ENCODE measurements at places on chromosomes 4 and X.

DNA sequence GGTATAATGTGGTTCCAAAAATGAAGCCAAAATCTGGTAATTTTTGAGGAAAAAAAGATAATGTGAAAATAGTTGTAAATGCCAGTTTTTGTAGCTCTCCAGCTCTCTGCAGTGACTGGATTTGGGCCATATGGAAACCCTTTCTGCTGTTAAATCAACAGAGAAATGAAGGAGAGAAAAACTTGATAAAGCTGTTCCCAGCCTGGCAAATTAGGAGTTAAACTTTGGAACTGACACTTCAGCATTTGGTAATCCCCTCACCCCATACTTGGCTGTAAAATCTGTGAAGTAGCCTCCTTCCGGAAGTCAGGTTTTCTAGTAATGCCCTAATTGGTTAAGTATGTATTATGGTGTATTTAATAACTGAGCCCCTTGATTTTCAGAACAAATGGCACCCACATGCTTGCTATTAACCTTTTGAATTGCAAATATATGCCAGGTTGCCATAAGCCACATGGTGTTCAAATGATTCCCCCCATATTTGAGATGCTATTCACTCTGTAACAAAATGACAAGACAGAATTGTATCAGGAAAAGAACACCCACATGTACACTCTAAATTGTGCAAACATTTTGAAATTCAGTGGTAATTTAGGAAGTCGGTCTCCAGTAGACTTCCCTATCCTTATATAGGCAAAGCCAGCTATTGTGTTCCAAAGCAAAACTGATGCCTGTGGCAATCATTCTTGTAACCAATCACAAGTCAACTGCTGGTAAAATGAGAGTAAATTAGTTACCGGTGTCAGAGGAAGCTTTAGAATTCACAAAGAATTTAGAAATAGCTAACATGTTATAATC is 96.3 kb upstream of the ADAMTS3 start:
- no peak for DNase-seq

DNA sequence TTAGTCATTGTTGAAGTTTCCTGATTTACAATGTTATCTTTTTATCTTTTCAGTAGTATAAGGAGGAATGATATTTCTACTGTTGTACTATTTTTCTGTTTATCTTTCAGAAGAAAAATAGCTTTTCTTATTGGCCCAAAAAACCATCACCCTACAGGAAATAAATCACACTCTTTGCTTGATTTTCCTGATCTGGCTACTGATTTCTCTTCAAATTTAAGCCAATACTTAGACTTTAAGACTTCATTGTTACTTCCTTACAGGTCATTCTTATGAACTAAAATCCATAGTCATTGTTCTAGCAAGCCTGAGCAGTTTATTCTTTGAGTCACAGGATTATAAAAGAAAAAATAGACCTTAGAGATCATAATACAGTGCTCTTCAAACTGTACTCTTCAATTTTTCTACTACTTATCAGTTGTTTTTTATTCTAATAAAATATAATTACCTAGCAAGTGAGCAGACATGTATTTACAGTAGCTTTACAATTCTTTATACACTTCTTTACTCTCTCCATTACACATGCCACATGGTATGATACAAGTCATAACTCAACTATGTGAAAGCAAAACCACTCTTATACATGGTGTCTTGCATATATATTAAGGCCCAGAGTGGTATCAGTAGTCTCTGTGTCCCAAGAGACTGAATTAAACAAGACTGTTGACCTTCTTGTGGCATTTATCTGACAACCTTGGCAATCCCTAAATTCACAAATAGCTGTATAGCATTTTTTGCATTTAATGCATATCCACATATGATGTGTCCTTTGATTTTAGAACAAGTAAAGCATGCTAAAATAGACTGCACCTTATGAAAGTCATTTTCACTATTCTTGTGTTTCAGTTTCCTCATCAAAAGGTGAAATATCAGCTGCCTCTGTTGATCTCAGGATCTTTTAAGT is 47.9 kb downstream of the TET2 start:
- no peak for DNase-seq

- no peak for DNase-seq
Measured at GRCh38 chr4:85391071-85391470, 83.9 kb upstream of the ARHGAP24 start.

DNA sequence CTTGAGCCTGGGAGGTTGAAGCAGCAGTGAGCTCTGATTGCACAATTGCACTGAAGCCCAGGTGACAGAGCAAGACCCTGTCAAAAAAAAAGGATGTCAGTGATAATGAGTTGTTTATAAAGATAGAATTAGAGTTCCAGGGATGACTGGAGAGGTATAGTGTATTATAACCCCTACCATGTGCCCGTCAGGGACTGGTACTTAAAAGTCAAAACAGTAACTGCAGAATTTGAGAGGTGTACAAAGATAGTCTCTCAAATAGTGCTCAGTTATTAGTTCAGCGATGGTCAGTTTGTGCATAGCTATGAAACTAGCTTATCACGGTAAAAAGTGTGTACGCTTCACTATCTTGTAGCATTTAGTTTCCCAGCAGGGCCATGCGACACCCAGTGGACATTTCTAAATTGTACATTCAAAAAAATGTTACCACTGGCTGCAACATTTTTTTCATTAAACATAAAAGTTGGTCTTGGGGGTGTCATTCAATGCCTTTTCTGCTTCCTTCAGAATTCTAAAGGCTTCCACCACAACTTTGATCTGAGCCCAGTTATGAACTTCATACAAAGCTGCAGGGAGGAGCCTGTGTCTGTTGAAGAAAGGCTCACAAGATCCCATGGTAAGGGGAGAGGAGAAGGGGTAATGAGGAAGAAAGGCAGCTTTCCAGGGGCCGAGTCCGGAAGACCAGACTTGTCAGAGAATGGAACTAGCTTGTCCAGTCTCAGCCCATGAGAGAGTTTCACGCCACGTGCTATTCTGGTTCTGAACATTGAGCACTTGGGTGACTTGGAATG is 9.2 kb upstream of the GYG2 start:
- DNase-seq = no peak

All from stimulated activated CD4-positive, alpha-beta T cell treated with anti-CD3 and anti-CD28 coated beads, TNF-alpha, amount 100 ng/mL, for 24 hours (primary cell).